ENCODE measurements at places on chromosomes 11 and 22.

- no peak for DNase-seq
Observed at GRCh38 chr22:44254811-44255210, 57.9 kb downstream of the SHISAL1 start.

DNA sequence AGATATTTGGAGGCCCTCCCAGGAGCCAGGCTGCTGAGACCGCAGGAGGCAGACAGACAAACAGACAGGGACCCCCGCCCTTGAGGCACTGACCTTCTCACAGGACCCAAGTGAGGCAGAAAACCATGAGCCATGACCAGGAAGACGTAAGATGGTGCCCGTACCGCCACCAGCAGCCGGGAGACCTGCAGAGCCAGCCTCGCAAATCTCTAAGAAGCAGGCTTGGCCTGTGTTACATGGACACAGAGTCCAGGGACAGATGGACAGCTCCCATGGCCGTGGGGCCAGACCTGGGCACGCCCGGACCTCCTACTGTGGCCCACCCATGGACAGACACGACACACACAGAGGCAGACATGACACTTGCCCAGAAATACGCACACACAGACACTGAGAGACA, 30.7 kb upstream of the TOLLIP start:
- DNase-seq: no peak

DNA sequence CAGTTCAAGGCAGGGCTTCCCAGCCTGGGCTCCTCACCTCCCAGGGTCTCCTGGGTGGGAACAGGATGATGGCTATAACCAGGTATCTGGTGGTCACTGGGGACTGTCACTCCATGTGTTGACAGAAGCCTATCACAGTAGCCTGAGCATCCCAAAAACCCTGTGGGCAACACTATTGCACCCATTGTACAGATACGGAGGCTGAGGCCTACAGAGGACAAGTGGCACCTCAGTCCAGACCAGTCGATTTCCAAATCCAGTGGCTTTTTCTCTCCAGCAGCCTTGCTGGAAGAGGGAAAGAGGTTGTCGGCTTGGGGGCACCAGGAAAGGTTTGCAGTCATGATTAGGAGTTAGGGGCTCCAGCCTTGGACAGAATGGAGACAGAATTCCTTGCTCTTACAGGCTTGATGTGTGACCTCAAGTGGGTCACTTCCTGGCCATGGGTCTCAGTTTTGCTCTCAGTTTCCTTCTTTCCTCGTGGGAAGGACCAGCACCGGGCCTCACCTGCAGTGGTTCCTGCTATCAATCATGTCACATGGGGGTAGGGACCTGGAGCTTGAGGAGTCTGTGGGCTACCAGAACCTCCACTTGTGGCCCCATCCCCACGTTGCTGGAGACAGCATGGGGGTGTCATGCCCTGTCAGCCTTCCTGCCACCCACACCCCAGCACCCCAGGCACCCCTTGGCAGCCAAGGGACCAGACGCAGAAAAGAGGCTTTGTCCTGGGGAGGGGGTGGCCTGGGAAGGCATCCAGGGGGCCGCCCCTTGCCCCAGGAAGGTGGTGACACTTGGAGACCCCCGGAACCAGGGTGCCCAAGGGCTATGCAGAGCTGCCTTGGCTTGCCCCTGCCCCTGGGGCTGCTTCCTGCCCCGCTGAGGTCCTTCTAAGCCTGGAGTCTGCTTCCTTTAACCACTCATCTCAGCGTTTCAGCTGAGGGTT, 2.1 kb downstream of the EMID1 start:
- DNase-seq: no peak

- no peak for DNase-seq
Observed at GRCh38 chr11:18374956-18375355, 19.4 kb upstream of the LDHA start.

- DNase-seq: no peak
Observed at GRCh38 chr11:68127714-68128681, 6.8 kb upstream of the CHKA start.

- no peak for DNase-seq
Observed at GRCh38 chr22:43404673-43405385, 7.0 kb upstream of the MPPED1 start.

DNA sequence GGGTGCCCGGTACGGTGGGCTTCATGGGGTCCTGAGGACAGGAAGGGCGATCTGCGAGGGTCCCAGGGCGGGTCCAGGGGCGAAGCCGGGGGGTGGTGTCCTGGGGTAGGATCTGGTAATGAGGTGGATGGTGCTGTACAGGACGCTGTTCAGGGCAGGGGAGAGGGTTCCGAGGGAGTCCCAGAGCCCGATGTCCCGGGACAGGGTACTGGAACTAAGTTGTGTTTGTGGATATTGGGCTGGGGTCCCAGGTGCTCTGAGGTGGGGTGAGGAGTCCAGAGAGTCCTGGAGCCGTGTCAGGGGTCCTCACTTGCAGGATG, 426 bp downstream of the LZTR1 start:
- no peak for DNase-seq

DNA sequence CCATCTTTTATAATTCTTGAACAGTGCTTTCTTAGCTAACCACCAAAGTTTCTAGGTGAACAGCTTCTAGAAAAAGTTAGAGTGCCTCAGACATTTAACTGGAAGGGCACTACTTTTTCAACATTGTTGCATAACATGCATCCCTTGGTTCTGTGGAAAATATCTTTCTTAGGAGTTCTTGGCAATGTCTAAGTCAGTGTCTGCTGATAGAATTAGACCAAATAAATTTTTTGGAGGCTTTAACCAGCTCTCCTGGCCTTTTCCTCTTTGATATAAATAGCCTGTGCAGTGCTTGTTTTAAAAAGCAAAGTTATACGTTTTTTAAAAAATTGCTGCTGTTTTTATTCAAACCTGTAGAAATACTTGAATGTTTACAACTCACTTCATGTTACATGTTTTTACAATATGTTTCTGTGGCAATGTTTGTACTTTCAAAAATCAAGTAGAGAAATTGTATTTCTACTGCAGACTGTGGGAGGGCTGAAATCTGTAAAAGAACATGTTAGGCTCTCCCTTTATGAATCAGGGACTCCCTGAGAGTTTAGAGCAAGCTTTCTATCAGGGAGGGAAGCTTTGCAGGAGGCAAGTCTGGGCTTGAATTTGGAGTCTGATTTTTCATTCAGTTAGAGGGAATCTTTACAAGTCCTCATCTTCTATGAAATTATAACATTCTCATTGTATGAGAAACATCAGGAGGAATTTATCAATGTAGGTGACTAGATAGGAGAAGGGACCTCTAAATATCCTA, 16.3 kb upstream of the PANX1 start:
- DNase-seq: no peak

- peak; percentile 94 for DNase-seq
Observed at GRCh38 chr11:67071420-67072284, 15.0 kb downstream of the RHOD start.

DNA sequence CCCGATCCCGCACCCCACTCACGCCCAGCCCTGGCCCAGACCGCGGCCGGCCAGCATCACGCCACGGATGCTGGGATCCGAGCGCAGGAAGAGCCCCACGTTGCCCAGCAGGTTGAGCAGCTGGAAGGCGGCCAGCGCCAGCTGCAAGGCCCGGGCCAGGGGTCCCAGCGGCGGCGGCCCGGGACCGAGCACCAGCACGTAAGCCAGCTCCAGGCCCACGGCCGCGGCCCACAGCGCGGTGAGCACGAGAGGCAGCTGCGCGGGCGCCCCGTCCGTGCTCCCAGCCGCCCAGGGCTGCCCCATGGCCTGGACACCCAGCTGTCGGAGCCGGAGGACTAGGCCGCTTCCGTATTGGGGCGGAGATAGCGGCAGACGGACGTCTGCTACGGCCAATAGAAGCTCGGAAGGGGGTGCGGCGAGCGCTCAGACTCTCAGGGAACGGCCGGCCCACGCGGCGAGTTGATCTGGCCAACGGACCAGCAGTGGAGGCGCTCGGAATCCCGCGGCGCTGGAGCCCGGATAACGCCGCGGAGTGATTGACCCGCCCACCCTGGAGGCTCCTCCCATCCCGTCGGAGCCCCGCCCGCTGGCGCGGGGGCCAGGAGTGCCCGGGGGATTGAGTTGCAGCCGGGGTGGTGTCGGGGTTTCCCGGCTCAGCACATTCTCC, at the start of gene ZDHHC24:
Gene ZDHHC24, minus strand, starts transcription at position 348 of the 667 bp plus-strand sequence. Its CDS starts 45 bp downstream, at position 303.
- peak; percentile 99 for DNase-seq

- no peak for DNase-seq
Observed at GRCh38 chr11:128058580-128059208, 528.7 kb downstream of the ETS1 start.

DNA sequence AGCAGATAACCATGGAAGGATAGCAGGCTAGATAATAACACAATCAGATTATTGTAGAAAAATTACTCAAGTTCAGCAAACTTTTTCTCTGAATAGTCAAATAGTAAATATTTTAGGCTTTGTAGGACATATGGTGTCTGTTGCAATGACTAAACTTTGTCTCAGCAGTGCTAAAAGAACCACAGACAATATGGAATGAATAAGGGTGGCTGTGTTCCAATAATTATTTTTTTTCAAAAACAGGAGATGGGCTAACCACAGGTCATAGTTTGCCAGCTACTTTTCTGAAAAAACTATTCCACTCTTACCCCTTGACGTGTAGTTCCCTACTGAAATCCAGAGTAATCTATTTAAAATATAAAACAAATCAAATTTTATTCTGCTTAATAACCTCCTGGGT, 153.9 kb upstream of the LRRC4C start:
- no peak for DNase-seq

DNA sequence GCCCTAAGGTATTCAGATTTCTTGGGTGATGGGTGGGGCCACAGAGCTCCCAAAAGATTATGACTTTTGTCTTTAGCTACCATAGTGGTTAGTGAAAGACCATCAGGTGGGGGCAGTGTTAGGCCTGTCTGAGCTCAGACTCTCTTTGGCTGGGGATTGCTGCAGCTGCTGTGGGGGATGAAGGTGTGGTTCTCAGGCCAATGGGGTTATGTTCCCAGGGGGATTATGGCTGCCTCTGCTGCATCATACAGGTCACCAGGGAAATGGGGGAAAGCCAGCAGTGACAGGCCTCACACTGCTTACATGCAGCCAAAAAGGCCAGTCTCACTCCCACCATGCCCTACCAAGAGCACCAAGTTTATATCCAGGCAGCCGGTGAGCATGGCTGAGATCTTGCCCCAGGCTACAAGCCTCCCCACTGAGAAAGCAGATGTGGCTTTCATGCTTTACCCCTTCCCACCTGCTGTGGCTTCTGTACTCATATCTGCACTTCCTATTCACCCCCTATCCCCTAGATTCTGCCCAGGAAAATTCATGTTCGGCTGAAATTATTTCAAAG, 24.8 kb downstream of the CNTF start:
- DNase-seq: no peak

GRCh38 chr11:44235765-44236201, 74.2 kb downstream of the ALX4 start:
- no peak for DNase-seq

GRCh38 chr11:30100495-30100894, 83.7 kb upstream of the KCNA4 start:
- no peak for DNase-seq

- DNase-seq: no peak
Observed at GRCh38 chr11:67308031-67308866, 4.9 kb downstream of the SSH3 start.

- no peak for DNase-seq
Observed at GRCh38 chr22:48824712-48825651, 1002.7 kb downstream of the BRD1 start.

- DNase-seq: no peak
Observed at GRCh38 chr11:96054870-96055705, 131.2 kb upstream of the MTMR2 start.

- no peak for DNase-seq
Observed at GRCh38 chr22:36021606-36022153, 6.9 kb downstream of the RBFOX2 start.

DNA sequence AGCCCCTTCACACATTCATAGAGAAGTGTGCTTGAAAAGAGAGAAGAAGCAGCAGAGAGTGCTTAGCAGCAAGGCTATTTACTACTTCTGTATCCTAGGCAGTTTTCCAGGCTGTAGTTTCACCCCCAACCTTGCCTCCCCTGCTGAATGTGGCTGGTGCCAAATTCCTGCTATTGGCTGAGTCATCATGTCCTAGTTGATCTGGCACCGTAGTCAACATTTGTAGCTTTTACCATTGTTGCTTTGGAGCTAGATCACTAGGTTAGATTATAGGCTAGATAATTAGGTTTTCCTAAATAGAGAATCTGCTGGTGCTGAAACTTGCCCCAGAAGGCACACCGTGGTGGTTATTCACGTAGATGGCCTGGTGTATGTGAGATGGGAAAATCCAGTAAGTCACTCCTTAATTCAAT, 32.7 kb downstream of the ARHGAP42 start:
- no peak for DNase-seq

GRCh38 chr22:45549762-45550378, 47.2 kb downstream of the FBLN1 start:
- DNase-seq: no peak

DNA sequence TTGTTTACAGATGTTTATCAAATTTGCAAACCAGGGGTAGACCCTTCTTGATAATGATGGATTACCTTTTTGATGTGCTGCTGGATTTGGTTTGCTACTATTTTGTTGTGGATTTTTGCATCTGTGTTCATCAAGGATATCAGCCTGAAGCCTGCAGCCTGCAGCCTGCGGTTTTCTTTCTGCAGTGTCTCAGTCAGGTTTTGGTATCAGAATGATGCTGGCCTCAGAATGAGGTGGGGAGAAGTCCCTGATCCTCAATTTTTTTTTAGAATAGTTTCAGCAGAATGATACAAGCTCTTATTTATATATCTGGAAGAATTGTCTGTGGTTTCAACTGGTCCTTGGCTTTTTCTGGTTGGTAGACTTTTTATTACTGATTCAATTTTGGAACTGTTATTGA, 19.7 kb upstream of the RAB38 start:
- DNase-seq: no peak

DNA sequence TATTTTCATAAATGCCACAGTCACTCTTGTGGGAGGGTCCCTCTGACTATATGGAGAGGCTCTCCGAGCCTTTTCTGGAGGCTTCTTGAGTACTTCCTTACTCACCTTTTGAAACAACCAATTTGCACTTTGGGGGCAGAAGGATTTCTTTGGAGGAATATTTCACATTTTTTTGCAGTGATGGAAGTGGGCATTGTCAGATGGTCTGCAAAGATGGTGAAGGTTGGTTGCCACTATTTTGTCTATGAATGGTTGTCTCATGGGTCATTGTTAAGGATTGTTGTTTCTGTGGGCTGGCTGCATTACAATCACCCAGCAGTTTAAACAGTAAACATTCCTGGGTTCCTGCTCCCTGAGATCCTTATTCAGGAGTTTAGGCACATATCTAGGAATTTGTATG, 388.2 kb downstream of the TMEM135 start:
- DNase-seq: no peak

DNA sequence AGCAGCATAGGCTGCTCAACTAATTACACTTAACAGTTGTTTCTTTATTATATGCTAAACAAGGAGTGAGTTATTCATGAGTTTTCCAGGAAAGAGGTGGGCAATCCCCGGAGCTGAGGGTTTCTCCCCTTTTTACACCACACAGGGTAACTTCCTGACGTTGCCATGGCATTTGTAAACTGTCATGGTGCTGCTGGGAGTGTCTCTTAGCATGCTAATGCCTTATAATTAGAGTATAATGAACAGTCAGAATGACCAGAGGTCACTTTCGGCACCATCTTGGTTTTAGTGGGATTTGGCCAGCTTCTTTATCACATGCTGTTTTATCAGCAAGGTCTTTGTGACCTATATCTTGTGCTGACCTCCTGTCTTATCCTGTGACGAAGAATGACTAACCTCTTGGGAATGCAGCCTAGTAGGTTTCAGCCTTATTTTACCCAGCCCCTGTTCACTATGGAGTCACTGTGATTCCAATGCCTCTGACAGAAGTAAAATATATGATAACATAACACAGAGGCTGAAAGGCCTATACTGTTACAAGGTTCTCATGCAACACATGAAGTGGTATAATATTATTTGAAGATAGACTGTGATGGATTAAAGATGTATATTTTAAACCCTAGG, 41.3 kb upstream of the RDX start:
- no peak for DNase-seq

Measured in GM13977 (cell line).